Memory B cell (primary cell): ENCODE measurements at places on chromosomes 2 and 18.
A peak's percentile ranks its signal among the peaks of the same experiment; 100 is the strongest.

GRCh38 chr2:173652767-173653431 is 298.2 kb downstream of the CDCA7 start:
- no peak for DNase-seq
- no peak overlapping the region for H3K4me3 ChIP-seq
- no peak overlapping the region for H3K27ac ChIP-seq
- H3K4me1 ChIP-seq = no peaks in the 10 kb centered on the region
- H3K27me3 ChIP-seq = peaks cover 1% of the 10 kb centered on the region

- H3K36me3 ChIP-seq = no peaks in the 10 kb centered on the region
- H3K4me1 ChIP-seq = no peaks in the 10 kb centered on the region
- H3K4me3 ChIP-seq = no peak overlapping the region
- H3K27me3 ChIP-seq = no peaks in the 10 kb centered on the region
- no peak for DNase-seq
- H3K27ac ChIP-seq = no peak overlapping the region
Measured at GRCh38 chr18:45250479-45250878, 364.8 kb upstream of the SLC14A2 start.

- H3K27me3 ChIP-seq = peaks cover 11% of the 10 kb centered on the region
- H3K27ac ChIP-seq = no peak overlapping the region
- H3K4me1 ChIP-seq = no peaks in the 10 kb centered on the region
- no peak for DNase-seq
- H3K4me3 ChIP-seq = no peak overlapping the region
Measured at GRCh38 chr2:215413974-215414373, 21.9 kb downstream of the FN1 start.

DNA sequence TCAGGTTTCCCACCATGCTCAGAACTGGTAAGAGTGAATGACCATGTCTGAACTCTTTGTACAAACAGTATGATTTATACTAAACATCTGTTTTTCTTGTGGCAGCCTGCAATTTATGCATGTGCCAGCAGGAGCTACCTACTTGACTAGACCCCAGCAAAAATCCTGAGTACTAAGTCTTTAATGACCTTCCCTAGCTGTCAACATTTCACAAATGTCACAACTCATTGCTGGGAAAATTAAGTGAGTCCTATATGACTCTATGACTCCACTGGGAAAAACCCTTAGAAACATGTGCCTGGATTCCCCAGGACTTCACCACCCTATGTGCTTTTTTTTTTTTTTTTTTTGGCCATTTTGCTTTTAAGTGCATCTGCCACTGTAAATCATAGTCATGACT is 1225.8 kb downstream of the SUCLG1 start:
- H3K27ac ChIP-seq = no peak overlapping the region
- DNase-seq = no peak
- H3K4me1 ChIP-seq = no peaks in the 10 kb centered on the region

DNA sequence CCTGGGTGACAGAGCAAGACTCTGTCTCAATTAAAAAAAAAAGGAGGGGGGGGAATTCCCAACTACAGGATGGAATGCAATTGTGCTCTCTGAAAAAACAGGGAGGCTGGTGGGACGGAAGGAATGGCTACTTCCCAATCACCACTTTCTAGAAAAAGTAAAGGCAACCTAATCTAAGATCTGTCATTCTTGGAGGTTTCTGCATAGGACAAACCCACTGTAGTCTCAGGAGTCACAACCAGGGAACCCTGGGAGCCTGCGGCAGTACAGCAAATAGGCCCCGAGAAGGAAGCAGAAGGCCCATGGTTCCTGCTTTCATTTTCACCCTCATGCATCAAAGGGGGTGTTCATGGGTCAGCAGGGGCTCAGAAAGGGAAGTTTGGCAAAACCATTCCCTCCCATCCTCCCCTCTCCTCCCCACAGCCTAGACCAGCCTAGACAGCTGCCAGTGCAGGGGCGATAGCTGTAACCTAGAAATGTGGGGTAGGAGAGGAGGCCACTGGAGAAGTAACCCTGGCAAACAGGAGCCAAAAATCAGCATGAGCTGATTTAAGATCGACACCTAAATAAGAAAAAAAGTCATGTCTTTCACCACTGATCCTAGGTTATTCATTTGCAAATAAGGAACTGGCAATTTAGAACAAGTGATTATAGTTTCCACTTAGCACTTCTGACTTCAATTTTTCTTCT is 48.0 kb downstream of the TRABD2A start:
- peak overlapping the region; percentile 60 for H3K4me3 ChIP-seq
- peaks cover 14% of the 10 kb centered on the region for H3K4me1 ChIP-seq
- DNase-seq = peak; percentile 10
- H3K36me3 ChIP-seq = peaks cover 7% of the 10 kb centered on the region

DNA sequence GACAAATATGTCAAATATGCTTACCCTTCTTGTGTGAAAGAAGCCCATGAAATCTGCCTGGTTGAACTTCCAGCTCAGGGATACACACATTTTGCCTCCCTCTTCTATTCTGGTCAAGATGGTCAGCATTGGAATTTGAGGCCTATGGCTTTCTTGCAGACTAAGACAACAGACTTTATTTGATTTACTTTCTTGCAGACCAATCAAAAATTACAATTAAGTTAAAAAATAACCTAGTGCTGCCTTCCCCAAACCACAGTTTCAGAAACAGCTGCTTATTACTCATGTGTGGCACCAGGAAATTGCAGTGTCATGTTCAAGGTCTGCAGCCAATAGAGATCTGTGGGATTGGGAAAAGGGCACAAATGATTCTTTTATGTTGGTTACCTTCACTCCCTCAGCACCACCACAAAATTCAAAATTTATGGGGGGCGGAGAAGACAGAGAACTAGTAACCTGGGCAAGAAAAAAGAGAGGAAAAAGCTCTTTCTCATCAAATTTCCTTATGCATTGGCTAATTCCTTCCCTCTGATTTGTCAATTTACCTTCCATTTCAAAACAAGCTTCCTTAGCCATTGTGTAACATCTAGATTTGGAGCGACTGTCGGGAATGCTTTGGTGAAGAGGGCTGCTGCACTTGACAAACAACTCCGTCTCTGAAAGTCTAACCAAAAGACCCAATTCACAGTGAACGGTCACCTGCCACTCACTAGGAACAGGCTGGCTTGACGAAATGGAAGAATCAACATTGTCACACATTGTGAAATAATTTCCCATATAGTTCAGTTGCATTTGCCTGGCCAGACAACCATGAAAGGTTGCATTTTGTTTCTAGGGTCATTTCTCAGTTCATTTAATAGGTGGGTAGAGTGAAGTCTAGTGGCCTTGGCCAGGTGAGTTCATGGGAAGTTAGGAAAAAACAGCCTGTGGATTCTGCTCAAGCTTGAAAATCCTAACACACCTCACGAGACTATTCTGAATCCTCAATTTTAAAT is 100.4 kb upstream of the FZD5 start:
- H3K27me3 ChIP-seq = no peaks in the 10 kb centered on the region
- peaks cover 8% of the 10 kb centered on the region for H3K36me3 ChIP-seq
- H3K27ac ChIP-seq = no peak overlapping the region
- H3K4me1 ChIP-seq = peaks cover 2% of the 10 kb centered on the region
- H3K4me3 ChIP-seq = no peak overlapping the region

DNA sequence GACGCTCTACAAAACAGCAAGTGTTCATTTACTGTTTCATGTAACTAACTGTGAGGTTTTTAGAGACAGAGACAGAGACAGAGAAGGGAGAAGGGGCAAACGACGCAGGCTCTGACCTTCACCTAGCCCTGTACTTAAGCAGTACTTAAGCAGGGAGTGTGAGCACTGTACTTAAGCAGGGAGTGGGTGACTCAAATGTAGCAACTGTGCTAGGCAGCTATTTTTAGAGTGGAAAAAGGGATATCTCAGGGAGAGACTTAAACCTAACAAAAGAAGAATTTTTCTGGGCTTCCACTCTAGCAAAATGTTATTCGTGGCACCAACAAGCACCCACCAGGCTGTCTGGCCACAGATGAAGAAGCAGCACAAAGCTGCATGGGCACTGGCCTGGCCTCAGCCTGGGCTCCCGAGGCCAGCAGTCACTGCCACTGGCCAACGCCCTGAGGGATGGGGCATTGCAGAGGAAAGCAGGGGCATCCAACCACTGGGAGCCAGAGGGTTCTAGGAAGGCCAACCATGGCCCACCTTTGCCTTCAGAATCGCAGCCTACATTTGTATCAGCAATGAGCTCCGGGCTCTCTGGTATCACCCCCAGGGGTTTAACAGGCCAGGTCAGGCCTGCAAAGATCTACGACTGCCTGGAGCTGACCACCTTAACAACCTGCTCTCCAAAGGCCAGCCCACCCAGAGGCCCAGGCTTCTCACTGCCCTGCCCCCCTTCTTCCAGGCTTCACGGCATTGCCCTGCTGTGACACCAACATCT is 154.3 kb downstream of the TTC32 start:
- H3K4me3 ChIP-seq = no peak overlapping the region
- no peak overlapping the region for H3K27ac ChIP-seq
- H3K4me1 ChIP-seq = peaks cover 4% of the 10 kb centered on the region
- DNase-seq = no peak
- no peaks in the 10 kb centered on the region for H3K36me3 ChIP-seq
- H3K27me3 ChIP-seq = peaks cover 9% of the 10 kb centered on the region

GRCh38 chr2:203025592-203025991 is 10.9 kb downstream of the NBEAL1 start:
- H3K4me1 ChIP-seq = no peaks in the 10 kb centered on the region
- no peak for DNase-seq
- H3K27ac ChIP-seq = peak overlapping the region; percentile 9
- peaks cover 3% of the 10 kb centered on the region for H3K36me3 ChIP-seq
- no peaks in the 10 kb centered on the region for H3K27me3 ChIP-seq
- no peak overlapping the region for H3K4me3 ChIP-seq

- no peaks in the 10 kb centered on the region for H3K4me1 ChIP-seq
- H3K4me3 ChIP-seq = no peak overlapping the region
- no peak for DNase-seq
- H3K27ac ChIP-seq = no peak overlapping the region
Measured at GRCh38 chr2:65456886-65457285, 24.5 kb upstream of the SPRED2 start.

DNA sequence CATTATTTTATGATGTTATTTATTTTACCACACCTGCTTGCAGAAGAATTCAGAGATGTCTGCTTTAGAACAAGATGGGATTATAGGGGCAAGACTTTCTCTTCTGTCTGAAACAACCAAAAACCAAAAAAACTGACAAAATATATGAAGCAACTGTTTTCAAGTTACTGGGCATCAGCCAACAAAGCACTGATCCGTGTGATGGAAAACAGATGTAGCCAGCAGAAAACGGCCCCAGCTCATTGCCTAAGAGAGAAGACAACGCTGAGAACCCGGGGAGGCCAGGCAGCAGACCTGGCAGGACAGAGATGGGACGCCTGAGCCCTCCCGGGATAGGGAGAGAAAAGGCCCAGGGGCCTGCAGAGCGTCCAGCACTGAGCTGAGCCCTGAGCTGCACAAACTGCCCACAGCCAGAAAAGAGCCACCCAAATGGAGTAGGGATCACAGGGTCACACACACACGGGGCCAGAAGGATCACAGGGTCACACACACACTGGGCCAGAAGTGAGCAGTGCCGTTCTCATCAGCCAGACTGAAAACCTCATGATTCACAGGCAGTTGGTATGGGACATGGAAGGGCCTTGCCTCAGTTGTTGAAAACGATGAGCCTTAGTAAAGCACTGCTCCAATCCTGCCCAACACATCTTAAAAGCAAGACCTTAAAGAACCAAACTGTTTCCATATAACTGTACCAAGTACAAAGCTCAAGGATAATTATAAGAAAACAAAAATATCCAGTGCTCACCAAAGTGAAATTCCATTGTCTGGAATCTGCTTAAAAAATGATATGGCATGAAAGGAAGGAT is 12.1 kb downstream of the PXDN start:
- no peaks in the 10 kb centered on the region for H3K4me1 ChIP-seq
- H3K27ac ChIP-seq = no peak overlapping the region
- H3K36me3 ChIP-seq = no peaks in the 10 kb centered on the region
- DNase-seq = no peak
- H3K4me3 ChIP-seq = no peak overlapping the region
